ENCODE measurements at places on chromosomes 2 and 18. TPM values are rescaled to one million over a fixed set of nuclear protein-coding genes. Genes with fewer than 3 reads are reported as not detected.

The TRIM43 gene
- 0.29 TPM for total RNA-seq

The PSD4 gene
- 5.1 TPM for total RNA-seq

The DNER gene
- 0.98 TPM for total RNA-seq

The PTPRN gene
- 3.5 TPM for total RNA-seq

The FKBP1B gene
- total RNA-seq: 6.5 TPM

The ACVR1C gene
- total RNA-seq: 0.05 TPM

The SALL3 gene
- not detected for total RNA-seq

The CDCA7 gene
- total RNA-seq: 33.2 TPM

The MYL1 gene
- not detected for total RNA-seq

The TMEM131 gene
- 7.7 TPM for total RNA-seq

The CPLX4 gene
- total RNA-seq: not detected

The CDH20 gene
- total RNA-seq: not detected

The NOL4 gene
- total RNA-seq: not detected

The HES6 gene
- total RNA-seq: 16.1 TPM

The GMCL1 gene
- total RNA-seq: 12.7 TPM

The TSHZ1 gene
- total RNA-seq: 10.2 TPM

The HOXD13 gene
- total RNA-seq: 5.3 TPM

The REG1B gene
- total RNA-seq: not detected

The PPP3R1 gene
- 11.6 TPM for total RNA-seq

The IL1F10 gene
- total RNA-seq: not detected

The MTLN gene
- not detected for total RNA-seq

The CDK5R2 gene
- not detected for total RNA-seq

The UGT1A5 gene
- total RNA-seq: not detected

The DIPK1C gene
- not detected for total RNA-seq

The TFCP2L1 gene
- total RNA-seq: 0.04 TPM

The SLC4A5 gene
- total RNA-seq: 0.16 TPM

The KYNU gene
- 48.3 TPM for total RNA-seq

The ROCK2 gene
- total RNA-seq: 56.9 TPM

The SGPP2 gene
- not detected for total RNA-seq

The LBX2 gene
- total RNA-seq: 16.3 TPM

The MAP3K19 gene
- not detected for total RNA-seq

The UGT1A10 gene
- total RNA-seq: not detected

The SANBR gene
- 3.2 TPM for total RNA-seq

The VIT gene
- total RNA-seq: 0.50 TPM

The NOSTRIN gene
- 0.50 TPM for total RNA-seq

The MTCL1 gene
- total RNA-seq: 11.9 TPM

The C2orf80 gene
- not detected for total RNA-seq

The CTAGE1 gene
- not detected for total RNA-seq

The STAMBP gene
- total RNA-seq: 39.0 TPM

The RESP18 gene
- not detected for total RNA-seq

The CPO gene
- total RNA-seq: not detected

The VWA3B gene
- not detected for total RNA-seq

The TMEM178A gene
- 0.38 TPM for total RNA-seq

The MPPE1 gene
- 7.8 TPM for total RNA-seq

The PLGLB2 gene
- 0.30 TPM for total RNA-seq

The VWC2L gene
- not detected for total RNA-seq

The SESTD1 gene
- total RNA-seq: 11.7 TPM

The EVX2 gene
- 0.05 TPM for total RNA-seq

The CREG2 gene
- total RNA-seq: not detected

The SMYD1 gene
- 1.2 TPM for total RNA-seq

The ALPI gene
- not detected for total RNA-seq

The INPP1 gene
- 6.6 TPM for total RNA-seq

The ADCYAP1 gene
- 0.49 TPM for total RNA-seq

The MBP gene
- total RNA-seq: not detected

The LAMA3 gene
- total RNA-seq: 0.98 TPM

The LINC00305 gene
- not detected for total RNA-seq

The CXCR1 gene
- total RNA-seq: not detected

The SERPINB5 gene
- 0.45 TPM for total RNA-seq

The DCDC2C gene
- total RNA-seq: not detected
